Right kidney (tissue), 9 donors: ENCODE measurements at places on chromosomes 3 and 15.

DNA sequence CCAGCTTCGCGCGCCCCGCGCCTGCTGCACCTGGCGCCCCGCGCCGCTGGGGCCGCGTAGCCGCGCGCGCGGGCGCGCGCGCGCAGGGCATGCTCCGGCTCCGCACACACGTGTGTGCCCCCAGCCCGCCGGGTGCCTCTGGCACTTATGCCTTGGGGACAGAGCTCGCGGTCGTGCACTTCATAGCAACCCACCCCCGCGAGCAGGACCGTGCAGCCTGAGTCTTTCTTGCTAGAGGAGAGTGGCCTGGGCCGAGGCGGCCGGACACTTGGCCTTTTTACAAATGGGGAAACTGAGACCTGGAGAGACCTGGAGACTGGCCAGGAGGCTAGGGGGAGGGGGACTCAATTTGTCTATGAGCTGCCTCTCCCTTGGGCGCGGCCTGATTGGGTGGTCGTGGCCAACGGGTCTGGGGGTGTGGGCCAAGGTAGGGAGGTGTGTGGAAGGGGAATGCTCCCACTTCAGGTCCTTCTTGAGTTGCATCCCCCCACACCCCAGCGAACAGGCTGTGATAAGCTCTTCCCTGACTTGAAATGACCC lies 562 bp downstream of the NBEAL2 start:
- peak; percentile 41 for DNase-seq

GRCh38 chr3:195095704-195096036 lies 175.3 kb downstream of the XXYLT1 start:
- no peak for DNase-seq

DNA sequence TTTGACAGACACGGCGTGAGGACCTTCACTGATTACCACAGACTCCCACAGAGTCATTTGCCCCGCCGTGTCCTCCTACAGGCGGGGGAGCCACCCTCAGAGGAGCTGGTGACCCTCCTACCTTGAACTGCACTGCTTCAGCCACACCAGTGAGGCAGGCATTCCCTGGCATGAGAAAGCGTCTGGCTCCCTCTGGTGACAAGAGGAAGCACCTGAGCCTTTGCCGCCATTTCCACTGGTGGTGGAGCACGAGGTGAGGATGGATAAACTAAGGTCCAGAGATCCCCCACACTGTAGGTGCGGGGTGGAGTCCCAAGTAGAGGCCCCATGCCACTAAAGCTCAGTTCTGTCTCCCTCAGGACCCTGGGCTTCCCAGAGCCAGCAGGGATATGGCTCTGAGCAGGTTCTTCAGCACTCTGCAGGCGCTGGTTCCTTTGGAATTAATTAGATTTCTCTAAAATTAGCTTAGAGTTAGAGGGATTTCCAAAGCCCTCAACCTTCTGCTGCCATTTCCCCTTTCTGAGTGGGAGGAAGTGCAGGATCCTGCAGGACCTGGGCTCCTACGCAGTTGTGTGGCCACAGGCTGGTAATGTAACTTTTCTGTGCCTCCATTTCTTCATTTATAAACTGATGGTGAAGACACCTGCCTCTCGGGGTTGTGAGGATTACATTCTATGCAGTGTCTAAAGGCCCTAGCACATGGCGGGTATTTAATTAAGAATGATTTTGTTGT lies 224.0 kb downstream of the SLCO3A1 start:
- DNase-seq: peak; percentile 51

DNA sequence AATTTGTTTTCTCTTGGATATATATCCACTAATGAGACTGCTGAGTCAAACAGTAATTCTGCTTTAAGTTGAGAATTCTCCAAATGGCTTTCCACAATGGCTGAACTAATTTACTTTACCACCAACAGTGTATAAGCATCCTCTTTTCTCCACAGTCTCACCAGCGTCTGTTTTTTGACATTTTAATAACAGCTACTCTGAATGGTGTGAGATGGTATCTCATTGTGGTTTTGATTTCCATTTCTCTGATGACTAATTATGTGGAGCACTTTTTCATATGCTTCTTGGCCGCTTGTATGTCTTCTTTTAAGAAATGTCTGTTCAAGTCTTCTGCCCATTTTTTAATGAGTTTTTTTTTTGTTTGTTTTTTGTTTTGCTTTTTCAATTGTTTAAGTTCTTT lies 206.2 kb downstream of the CTNNB1 start:
- DNase-seq: no peak

GRCh38 chr15:74428970-74429780 lies 4.6 kb downstream of the SEMA7A start:
- no peak for DNase-seq

- DNase-seq: no peak
Measured at GRCh38 chr3:37852097-37852496, 9.6 kb upstream of the CTDSPL start.

- DNase-seq: no peak
Measured at GRCh38 chr3:124639406-124640237, 90.6 kb upstream of the UMPS start.

DNA sequence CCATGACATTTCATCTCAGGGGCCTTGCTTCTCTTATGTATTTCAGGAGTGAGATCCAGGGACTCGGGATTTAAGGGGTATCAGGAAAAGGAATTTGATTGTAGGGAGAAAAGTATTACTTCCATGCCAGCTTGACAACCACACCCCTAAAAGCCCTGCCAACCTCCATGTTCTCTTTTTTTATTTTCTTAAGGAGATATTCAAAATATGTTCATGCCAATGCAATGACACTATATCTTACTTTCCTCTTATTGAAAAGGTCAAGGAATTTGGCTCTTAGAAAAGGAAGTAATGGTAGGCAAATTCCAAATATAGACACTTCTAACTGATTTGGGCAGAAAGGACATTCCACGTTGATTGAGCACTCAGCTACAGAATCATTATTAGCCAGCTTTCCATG lies 407.5 kb upstream of the NECTIN3 start:
- no peak for DNase-seq

GRCh38 chr3:197135212-197135611 lies 105.6 kb upstream of the MELTF start:
- no peak for DNase-seq

DNA sequence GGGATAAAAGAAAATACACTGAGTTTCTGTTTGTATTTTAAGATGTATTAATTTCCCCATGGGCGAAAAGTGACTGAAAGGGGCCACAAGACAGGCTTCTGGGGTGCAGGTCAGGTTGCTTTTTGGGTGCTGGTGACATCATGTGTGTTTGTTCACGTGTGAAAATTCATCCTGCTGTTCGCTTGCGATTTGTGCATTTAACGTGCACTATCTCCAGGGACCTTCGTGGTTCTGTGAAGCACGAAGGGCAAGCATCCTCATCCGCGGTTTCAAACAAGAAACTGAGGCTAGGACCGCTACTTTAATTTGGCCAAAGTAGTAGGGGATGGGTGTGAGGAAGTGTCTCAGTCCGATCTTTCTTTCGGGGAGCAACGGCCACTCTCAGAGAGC lies 1.6 kb upstream of the SMAD6 start:
- no peak for DNase-seq

DNA sequence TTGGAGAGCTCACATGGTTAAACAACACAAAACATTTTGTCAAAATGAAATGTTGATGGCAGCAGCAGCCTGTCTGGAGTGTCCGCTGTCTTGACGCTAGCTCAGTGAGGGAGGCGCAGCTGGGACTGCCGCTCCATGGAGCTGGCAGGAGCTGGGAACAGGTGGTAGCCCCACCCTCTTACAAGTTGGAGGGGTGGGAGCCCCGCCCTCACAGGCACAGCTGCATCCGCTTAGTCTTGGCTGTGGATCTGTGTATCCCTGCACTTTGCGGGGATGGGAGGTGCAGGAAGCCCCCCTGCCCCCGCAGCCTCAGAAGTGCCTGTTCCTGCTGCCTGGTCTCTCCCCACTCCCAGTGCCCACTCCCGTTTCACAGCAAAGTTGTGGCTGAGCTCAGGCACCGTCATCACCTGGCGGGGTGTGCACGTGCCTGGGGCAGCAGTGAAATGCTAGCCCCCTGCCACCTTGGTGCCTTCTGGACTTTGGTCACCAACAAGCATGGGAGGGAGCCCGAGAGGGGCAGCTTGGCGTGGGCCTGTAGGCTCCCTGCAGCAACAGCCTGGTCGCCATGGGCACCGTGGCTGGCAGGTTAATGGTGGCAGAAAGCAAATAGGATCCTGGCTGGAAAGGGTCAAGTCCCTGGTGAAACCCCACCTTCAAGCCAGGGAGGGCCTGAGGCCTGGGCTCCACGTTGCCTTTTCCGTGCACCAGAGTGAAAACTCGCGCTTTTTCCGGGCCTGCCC lies 53.8 kb upstream of the CADM2 start:
- no peak for DNase-seq

DNA sequence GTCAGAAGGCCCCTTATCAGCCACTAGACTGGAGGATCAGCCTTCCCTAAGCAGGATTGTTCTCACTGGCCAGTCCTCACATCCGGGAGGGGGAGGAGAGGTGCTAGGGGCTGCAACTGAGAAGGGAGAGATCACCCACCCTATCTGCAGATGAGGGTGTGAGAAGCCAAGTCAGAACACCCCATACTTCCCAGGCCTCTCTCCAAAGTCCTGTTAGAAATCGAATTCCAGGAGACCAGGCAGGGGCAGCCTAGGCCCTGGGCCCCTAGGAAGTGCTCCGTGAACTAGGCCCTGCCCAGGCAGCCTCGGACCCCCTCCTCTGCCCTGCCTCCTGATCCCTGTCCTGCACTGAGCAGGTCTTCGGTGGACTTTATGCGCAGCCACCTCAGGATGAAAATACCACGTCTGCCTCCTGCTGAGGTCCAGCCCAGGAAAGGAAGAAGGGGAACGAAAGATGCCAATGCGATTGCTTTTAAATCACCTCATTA lies 933 bp downstream of the DZIP1L start:
- DNase-seq: no peak

DNA sequence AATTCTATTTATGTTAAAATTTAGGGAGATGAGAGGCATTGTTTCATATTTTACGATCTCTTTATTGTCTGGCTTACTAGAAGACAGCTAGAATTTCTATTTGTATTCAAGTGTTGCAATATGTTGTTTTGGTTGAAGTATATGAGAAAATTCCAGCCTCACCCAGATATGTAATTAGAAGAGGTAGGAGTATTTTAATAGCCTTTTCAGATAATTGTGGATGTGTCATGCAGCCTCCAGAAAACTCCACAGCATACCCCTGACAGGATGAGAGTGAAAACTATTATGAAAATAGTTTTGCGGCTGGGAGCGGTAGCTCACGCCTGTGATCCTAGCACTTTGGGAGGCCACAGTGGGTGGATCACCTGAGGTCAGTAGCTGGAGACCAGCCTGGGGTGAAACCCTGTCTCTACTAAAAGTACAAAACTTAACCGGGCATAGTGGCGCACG lies 21.5 kb upstream of the USP3 start:
- no peak for DNase-seq

DNA sequence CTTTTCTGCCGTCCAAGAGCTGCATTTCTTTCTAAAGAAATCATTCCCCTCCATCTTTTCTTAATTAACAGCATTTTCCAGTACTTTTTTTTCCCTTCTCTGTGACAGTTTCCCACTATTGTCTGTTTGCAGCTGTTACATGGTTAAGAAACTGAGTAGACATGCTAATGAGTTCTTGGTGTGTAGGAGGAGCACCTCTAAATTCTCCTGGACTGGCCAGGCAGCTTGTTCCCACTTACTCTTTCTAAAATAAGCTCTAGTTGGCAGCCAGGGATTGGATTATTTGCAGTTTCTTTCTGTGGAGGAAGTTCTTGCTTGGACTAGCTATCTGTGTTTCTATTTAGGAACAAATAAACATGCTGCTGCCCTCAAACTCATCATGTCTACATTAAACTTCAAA lies 235.1 kb upstream of the GAP43 start:
- DNase-seq: no peak
